ENCODE measurements at places on chromosomes 5 and 9. TPM values are rescaled to one million over a fixed set of nuclear protein-coding genes. Genes with fewer than 3 reads are reported as not detected.

GRCh38 chr5:105430516-105430915, 1867.9 kb upstream of the NUDT12 start:
- DNase-seq = no peak

Gene IFNK
- not detected for total RNA-seq

GRCh38 chr9:130008538-130008937, 34.5 kb downstream of the FNBP1 start:
- DNase-seq = no peak

GRCh38 chr9:33246269-33246860, 6.4 kb downstream of the SPINK4 start:
- no peak for DNase-seq

DNA sequence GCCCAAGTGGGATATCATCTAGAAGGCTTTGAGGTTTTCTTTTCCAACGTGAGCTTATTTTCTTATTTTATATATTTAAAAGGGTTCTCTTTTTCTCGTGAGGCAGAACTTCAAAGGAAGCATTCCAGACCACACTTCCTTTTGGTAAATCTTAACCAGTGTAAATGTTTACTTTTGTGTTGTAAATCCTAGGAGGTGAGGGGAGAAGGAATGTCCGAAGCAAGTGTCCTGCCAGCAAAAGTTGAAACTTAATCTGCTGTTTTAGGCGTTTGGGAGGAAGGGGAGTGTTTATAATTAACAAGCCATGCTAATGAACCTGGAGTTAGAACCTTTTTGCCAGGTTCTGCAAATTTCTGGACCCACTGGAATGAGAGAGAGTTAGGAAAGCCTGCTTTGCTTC, 37.9 kb downstream of the WWC1 start:
- DNase-seq = no peak

- no peak for DNase-seq
These were observed 288.0 kb downstream of the TRIM32 start for GRCh38 chr9:116975126-116975525.

- no peak for DNase-seq
These were observed 4.5 kb downstream of the AGPAT2 start for GRCh38 chr9:136682710-136683109.

DNA sequence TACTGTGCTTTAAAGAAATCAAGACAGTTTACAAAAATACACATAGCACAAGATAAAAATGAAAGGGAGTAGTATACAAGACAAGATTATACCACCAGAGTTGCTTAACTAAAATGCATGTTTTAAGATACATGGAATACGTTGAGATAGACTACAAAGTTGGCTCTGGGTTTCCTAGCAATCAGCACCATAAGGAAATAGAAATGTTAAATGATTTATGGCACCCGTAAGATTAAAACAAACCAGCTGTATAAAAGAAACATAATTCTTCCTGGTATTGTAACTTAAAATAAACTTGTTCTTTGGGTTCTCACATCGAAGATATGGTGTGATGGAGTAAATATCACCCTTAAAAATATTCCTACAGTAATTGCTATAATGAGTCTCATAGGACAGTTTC, 9.9 kb upstream of the CSNK1G3 start:
- DNase-seq = no peak

Gene PAPPA
- 0.70 TPM for total RNA-seq

Gene PSMB7
- total RNA-seq = 128 TPM

DNA sequence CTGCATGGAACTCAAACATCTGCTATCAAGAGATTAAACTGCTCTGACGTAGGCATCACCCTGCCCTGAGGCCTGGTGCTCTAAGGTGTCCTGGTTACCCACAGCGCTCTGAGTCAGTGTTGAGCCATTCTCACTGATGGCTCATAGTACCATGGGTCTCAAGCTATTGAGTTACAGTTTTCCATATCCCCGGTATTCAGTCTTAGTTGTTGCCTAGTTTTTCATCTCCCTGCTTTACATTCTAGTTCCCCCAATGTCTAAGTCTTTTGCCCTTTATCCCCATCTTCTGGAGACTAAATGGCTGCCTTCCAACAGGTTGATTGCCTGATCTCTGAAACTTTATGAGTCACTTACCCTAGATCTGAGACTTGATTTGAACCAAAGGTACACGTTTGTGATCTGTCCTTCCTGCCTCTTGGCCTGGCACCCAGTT, 161.2 kb upstream of the PTGER4 start:
- DNase-seq = no peak

DNA sequence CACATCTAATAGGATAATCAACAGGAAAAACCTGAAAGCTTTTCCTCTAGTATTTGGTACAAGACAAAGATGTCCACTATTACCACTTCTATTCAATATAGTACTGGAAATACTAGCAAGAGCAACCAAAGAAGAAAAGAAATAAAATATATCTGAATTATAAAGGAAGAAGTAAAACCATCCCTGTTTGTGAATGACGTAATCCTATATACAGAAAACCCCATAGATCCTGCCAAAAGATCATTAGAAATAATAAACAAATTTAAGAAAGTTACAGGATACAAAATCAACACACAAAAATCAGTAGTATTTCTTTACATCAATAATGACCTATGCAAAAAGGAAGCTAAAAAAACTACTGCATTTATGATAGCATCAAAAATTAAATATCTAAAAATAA, 1191.3 kb upstream of the C9orf72 start:
- DNase-seq = no peak

Gene CDX1
- total RNA-seq = 0.75 TPM

Gene FKTN
- 21.9 TPM for total RNA-seq

- DNase-seq = no peak
These were observed 91.9 kb upstream of the SH3PXD2B start for GRCh38 chr5:172546196-172546595.

- DNase-seq = no peak
These were observed 275.0 kb downstream of the ARHGEF28 start for GRCh38 chr5:73901043-73901442.

- no peak for DNase-seq
These were observed 4.8 kb downstream of the SKP1 start for GRCh38 chr5:134171972-134172371.

DNA sequence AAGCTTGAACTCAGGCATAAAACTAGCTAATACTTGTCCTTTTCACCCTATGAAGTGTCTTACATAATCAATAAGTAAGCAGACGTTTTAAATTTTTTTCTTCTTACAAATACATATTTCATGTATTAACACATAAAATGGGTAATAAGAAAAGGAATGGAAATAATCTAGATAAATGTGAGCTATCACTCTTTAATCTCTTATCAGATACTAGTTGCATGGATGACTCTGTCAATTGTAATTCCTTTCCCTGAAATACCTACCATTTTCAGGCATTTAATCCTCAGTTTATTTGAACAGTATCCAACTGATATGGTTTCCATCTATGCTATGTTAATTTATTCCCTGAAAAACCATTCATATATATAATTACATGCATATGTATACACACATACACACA, 166.0 kb upstream of the RGS7BP start:
- no peak for DNase-seq

- DNase-seq = no peak
These were observed 36.3 kb downstream of the ADAMTS19 start for GRCh38 chr5:129496421-129496820.

- DNase-seq = no peak
These were observed 6.5 kb downstream of the HK3 start for GRCh38 chr5:176892663-176893062.

- no peak for DNase-seq
These were observed 4.3 kb downstream of the IL17B start for GRCh38 chr5:149374801-149375200.

- DNase-seq = no peak
These were observed 48.1 kb downstream of the EPB41L4B start for GRCh38 chr9:109272745-109273144.

GRCh38 chr9:125924351-125924750, 177.2 kb downstream of the PBX3 start:
- DNase-seq = no peak

- no peak for DNase-seq
These were observed 51.3 kb downstream of the TMEM167A start for GRCh38 chr5:83025690-83026478.

- DNase-seq = peak; percentile 27
These were observed 12.9 kb downstream of the ANKRD33B start for GRCh38 chr5:10576790-10577189.

Gene FOXB2
- total RNA-seq = not detected

GRCh38 chr9:129620669-129621295, at the start of gene C9orf50:
C9orf50 (minus strand) TSS chr9:129621101; CDS start chr9:129620574, 527 bp downstream.
- DNase-seq = no peak

- DNase-seq = peak; percentile 71
These were observed 43.6 kb downstream of the JADE2 start for GRCh38 chr5:134568761-134569695.

Gene PCDH1
- total RNA-seq = 89.9 TPM

- DNase-seq = no peak
These were observed 52.1 kb upstream of the CEMIP2 start for GRCh38 chr9:71820403-71820921.

GRCh38 chr9:112945620-112946208, 55.0 kb upstream of the SLC46A2 start:
- DNase-seq = no peak

GRCh38 chr5:21678526-21678925, 1174.6 kb downstream of the CDH12 start:
- DNase-seq = no peak

GRCh38 chr9:82410866-82411265, 422.3 kb downstream of the SPATA31D1 start:
- DNase-seq = no peak

Gene GKAP1
- 18.4 TPM for total RNA-seq

DNA sequence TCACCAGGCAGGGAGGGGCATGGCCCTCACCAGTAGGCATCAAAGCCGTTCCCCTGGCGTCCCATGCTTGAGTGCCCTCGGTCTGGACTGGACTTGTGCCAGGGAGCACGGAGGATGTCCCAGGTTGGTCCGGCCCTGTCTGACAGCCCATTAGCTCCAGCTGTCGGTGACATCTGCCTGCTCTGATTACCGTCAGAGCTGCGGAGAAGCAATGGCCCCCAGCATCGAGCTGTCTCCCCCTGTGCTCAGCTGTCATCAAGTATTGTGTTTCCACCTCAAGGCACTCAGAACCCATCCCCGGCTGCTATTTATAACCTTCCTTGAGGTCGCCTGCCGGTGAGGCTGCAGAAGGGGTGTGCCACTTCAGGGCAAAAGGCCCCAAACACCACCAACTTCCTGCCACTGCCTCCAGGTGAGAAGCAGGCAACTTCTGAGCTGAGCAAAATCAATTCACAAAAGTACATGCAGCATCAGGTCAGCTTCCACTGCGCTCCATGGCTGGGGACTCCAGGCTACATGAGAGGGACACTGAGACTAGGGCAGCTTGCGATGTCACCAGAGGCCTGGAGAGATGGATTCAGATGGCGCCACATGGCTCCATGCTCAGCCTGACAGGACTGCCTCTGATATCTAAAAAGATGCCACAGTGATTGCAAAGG, 142.7 kb downstream of the C5orf15 start:
- DNase-seq = no peak

- DNase-seq = no peak
These were observed 30.3 kb upstream of the UHRF2 start for GRCh38 chr9:6382681-6383080.

DNA sequence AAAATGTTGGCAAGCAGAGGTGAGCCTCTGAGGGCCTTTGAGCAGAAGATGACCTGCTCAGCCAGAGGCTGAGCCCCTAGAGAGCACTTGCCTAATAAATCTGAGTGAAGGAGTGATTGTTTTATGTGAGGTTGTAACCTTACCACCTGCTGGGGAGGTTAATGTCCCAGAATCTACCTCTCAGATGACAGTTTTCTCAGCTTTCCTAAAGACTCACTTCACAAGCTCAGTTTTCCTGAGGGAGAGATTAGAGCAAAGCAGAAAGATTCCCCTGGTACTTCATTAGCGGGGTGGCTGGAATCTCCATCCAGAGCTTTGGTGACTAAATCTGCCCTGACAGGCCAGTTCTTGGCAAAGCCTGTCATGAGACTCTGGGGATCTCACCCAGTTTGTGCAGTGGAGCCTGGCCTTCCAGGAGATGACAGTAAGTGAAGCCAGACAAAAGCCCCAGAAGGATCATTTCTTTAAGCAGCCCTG, 48.8 kb upstream of the GALNT10 start:
- DNase-seq = no peak

- DNase-seq = no peak
These were observed 3.6 kb upstream of the PALM2AKAP2 start for GRCh38 chr9:109776391-109776790.

- DNase-seq = no peak
These were observed 613.7 kb upstream of the CDH18 start for GRCh38 chr5:20601678-20602100.

Gene DMRT3
- 0.79 TPM for total RNA-seq

- no peak for DNase-seq
These were observed 408.5 kb downstream of the KIAA0825 start for GRCh38 chr5:94209774-94210355.

DNA sequence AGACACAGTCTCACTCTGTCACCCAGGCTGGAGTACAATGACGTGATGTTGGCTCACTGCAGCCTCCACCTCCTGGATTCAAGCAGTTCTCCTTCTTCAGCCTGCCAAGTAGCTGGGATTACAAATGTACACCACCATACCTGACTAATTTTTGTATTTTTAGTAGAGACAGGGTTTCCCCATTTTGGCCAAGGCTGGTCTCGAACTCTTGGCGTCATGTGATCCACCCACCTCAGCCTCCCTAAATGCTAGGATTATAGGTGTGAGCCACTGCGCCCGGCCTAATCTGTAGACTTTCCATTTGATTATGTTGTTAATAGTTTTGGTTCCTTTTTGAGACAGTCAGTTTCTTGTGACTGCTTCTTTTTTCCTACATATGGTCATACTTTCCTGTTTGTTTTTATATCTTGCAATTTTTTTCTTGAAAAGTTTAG, 31.0 kb downstream of the MTREX start:
- DNase-seq = no peak

Gene FAM169A
- 83.8 TPM for total RNA-seq

Gene PCDHB7
- 5.0 TPM for total RNA-seq

DNA sequence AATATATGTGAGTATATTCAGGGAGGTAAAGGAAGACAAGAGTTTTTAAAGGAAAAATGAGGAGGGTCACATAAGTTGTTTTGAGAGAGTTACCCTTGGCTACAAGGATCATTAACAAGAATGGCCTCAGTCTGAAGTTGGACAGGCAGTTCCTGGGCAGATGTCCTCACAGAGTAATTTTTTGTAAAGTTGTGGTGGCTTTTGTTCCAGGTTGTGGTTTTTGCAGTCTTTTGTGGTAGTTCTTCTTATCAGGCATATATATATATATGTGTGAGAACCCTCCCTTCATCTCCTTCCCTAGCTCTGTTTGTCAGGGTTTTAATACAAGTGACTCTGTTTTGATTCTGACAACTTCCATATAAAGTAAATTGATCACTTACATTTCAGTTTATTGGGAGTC, 60.0 kb downstream of the CSNK1G3 start:
- DNase-seq = no peak

DNA sequence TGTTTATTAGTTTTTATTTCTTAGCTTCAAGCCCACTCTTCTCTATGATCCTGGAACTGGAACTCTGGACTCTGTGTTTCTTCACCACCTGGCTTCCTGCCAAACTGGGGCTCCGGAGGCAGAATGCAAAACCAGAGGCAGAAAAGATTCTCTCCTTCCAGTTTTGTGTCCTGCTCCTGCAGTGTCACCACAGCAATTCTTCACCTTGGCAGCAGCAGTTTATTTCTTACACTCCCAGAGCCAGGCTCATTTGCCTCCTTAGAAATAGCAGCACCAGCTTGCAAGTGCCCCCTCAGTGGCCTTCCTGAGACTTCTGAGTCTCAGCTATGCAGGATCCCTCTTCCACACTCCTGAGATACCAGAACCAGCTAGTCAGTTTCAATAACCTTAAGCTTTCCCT, 26.7 kb upstream of the CAMK4 start:
- DNase-seq = peak; percentile 34

All from dorsolateral prefrontal cortex (tissue), 122 donors.